ENCODE measurements at places on chromosomes 12 and 14.

- DNase-seq, result no peak
Observed at GRCh38 chr12:102172436-102172835, 25.2 kb downstream of the PMCH start.

DNA sequence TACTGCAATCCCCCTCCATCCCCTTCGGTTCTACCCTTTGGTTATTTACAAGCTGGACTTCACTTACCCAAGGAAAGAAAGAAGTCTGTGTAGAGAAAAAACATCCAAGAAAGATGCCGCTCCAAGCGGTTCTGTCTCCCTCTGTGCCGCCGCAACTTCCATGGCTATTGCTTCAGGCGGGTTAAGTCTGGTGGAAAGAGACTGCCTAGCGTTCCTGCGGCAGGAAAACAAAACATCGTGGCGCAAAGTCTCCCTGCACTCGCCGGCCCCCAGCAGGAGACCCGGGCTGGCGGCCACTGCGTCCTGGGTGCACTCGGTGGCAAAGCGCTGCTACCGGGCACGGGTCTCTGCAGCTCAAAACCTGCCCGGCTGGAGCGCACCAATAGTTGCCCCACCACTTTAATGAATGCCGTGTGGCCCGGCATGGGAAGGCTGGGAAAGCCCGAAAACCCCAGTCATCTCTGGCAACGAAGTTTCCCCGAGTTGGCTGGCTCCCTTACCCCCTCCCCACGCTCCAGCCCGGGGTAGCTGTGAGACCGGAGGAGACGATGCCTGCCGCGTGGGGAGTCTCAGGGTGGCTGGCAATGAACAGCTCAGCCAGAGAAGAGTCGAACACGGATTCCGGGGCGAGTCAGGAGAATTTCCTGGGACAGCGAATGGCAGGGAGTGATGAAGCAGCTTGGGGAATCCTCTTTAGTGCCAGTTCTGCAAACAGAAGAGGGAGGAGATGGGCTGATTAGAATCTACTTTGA, 3.5 kb upstream of the KCNK10 start:
- no peak for DNase-seq

- no peak for DNase-seq
Observed at GRCh38 chr12:24630856-24631255, 318.0 kb downstream of the BCAT1 start.

DNA sequence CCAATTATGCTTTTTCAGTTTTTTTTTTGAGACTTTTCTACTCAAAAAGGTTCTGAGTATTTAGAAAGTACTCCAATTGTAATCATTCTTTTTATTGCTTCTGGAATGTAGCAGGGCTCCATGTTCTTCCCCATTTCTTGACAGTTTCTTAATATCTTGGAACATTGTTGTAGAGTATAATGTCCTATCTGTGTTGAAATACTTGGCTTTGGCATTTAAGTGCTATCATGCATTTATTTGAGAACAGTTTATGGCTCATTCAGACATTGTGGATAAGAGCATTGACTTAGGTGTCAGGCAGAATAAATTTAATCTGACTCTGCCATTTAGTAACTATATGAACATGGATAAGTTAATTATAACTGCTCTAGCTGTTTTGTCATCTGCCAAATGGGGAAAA, 28.3 kb downstream of the ADIPOR2 start:
- DNase-seq, result no peak

- DNase-seq, result no peak
Observed at GRCh38 chr12:64666054-64666914, 56.0 kb downstream of the RASSF3 start.

DNA sequence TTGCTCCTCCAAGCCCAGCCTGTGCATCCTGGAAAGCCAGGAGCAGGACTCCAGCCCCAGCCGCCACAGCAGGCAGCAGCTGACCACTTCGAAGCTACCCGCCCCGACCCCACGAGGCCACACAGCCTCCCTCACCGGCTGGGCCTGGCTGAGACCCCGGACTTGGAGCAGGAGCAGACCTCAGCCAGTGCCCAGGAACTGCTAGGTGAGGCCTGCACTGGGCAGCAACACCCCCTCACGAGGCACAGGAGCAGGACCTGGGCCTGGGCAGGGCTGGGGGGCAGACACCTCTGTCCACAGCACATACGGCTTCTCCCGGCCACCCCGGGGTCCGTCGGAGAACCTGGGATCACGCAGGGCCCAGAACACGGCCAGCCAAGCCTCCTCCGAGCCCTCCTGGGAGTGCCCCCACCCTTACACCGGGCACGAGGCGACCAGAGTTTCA, 137.4 kb upstream of the C14orf180 start:
- no peak for DNase-seq

- DNase-seq, result no peak
Observed at GRCh38 chr14:93113678-93114067, 2.1 kb downstream of the ITPK1 start.

- DNase-seq, result no peak
Observed at GRCh38 chr14:55938249-55938791, 179.9 kb upstream of the PELI2 start.

DNA sequence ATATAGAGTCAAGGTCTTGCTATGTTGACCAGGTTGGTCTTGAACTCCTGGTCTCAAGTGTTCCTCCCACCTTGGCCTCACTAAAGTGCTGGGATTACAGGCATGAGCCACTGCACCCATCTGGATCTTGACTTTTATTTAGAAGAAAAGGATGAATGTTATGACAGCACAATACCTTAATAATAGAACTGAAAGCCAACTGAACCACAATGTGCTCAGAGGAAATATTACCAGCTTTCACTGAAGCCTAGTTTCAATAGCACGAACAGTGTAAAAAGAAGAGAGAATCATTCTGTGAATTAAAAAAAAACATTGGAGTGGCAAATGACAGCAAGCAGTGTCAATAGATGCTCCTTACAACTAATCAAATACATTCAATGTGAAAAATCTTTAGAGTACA, 239.2 kb upstream of the RMST start:
- peak; percentile 12 for DNase-seq

DNA sequence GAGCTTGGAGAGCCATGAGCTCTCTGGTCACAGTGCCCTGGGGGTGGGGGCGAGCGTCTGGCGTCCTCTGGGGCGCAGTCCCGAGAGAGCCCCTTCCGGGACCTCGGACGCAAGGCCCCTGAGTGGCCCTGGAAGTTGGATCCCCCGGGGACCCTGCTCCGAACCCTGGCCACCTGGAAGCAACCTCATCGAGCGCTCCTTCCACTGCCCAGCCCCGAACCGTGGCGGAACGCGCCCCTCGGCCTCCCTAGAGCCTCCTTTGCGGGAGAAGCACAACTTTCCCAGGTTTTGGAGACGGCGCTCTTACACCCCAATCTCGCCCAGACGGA, 1.2 kb downstream of the NOS1 start:
- no peak for DNase-seq

GRCh38 chr12:109631302-109631701, 57.7 kb downstream of the MVK start:
- no peak for DNase-seq

GRCh38 chr12:123364532-123365024, at the start of gene SBNO1:
TSS of gene SBNO1 (minus strand) at chr12:123364847. CDS start at chr12:123350441, 14,406 bp downstream.
- peak; percentile 92 for DNase-seq

- no peak for DNase-seq
Observed at GRCh38 chr12:57524814-57525614, 2.4 kb downstream of the MBD6 start.

- no peak for DNase-seq
Observed at GRCh38 chr12:62562846-62563245, 96.2 kb downstream of the MON2 start.

DNA sequence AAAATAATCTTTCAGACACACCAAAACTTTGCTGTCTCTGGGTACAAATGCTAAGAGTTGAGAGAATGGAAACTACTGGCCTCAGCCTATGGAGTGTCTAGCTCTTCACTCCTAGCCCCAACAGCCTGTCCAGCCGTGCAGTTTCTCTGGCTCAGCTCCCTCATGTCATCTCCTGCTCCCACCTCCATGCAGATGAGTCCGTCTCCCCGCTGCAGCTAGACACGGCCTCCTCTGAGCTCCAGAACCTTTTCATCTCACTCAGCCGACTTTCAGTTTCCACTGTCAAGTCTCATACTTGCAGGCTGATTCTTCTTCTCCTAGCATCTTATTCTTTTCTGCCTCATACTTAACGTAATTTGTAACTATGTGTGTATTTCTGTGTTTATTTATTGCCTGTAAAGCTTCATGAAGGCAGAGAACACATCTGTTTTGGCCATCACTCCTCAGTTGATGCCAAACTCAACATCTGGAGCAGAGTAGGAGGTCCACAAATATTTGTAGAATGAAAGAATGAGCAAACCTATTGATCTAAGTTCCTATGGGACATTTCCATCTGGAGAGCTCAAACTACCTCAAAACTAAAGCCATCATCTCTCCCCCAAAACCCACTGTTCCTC, 139.8 kb upstream of the PWP1 start:
- no peak for DNase-seq

DNA sequence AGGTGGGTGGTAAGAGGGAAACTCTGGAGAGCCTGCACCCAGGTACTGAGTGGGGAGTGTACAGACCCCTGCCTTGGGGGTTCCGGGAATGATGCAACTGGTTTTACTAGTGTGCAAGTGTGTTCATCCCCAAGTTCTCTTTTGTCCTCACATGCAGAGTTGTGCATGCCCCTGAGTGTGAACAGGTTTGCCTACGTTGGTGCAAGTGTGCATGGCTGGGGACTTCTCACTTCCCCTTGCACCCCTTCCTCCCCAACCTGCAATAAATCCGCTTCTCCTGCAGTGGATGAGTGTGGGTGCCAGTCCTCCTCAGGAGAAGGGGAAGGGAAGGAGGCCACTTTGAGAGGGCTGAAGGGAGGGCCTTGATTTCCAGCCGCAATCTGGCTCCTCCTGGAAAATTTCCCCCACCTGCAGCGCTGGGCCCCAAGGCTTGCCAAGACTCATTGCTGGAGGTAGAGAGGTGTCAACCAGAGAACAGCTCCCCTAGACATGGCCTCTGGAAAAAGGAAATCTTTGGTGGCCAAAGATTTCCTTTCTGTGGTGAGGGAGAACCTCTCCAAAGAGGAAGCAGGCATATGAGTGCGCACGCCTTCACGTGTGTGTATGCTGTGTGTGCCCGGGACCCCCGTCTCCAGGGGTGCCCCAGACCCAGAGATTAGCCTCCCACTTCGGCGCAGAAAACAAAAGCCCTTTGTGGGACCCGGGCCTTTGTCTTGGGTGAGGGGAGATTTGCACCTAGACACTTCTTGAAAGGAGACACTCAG, 5.5 kb downstream of the AQP2 start:
- no peak for DNase-seq

GRCh38 chr12:129550353-129550752, 353.5 kb downstream of the TMEM132D start:
- no peak for DNase-seq

- no peak for DNase-seq
Observed at GRCh38 chr12:64895526-64895925, 71.1 kb downstream of the TBC1D30 start.

DNA sequence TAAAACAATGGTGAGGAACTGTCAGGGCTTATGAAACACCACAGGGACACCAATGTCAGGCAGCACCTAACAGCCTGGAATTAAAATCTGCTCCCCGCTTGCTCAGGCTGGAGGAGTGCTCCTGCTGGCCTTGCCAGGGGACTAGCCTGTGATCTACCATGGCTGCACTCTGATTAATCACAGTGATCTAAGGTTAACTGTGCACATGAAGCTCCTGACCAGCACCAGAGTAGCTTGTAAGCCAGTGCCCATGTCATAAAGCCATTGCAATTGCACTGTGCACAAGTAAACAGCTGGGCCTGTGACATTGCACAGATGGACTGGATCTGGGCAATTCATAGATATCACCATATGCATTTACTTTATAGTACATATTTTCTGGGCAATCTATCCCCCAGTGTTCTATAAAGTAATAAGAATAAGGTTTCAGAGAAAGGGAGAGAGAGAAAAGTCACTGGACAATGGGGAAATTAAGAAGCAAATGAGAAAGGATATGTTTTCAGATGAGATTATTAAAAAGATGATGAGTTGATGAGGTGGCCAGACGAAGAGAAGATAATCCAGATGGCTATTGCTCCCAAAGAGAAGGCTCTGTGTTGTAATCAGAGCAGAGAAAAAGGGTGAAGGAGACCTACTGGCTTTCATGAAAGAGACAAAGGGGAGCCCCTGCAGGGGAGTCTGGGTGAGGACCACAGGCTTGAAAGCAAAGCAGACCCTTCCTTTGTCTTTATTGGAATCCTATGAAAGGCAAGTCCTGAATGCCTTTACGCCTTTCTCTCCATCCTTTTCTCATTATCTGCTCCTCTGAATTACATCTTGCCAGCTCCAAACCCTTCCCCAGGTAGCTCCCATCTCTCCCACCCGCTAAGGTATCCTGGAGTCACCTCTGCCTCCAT, 145.8 kb downstream of the SLC38A6 start:
- DNase-seq, result no peak
